ENCODE measurements at places on chromosomes 11 and 22. TPM values are rescaled to one million over a fixed set of nuclear protein-coding genes. Genes with fewer than 3 reads are reported as not detected.

PHOX2A gene
- total RNA-seq = not detected

WEE1 gene
- 61.2 TPM for total RNA-seq

SYT7 gene
- total RNA-seq = 0.23 TPM

CD6 gene
- 0.23 TPM for total RNA-seq

H19 gene
- total RNA-seq = 11.8 TPM

DNA sequence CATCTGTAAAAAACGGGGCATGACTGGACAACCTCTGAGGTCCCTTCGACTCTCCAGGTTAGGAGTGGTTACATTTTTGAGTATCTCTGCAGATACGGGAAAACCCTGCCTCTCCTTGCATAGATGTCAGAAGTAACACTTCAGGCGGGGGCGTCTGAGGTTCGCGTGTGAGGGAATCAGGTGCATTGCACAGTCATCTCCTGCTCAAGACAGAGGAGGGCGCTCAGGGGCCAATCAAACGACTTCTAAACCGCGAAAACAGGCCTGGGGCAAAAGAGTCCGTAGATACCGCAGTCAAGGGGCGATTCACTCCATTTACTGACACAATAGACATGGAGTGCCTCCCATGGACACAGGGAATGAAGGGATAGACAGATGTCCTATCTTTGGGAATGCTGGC lies 31.7 kb downstream of the KIRREL3 start:
- no peak for DNase-seq

DNA sequence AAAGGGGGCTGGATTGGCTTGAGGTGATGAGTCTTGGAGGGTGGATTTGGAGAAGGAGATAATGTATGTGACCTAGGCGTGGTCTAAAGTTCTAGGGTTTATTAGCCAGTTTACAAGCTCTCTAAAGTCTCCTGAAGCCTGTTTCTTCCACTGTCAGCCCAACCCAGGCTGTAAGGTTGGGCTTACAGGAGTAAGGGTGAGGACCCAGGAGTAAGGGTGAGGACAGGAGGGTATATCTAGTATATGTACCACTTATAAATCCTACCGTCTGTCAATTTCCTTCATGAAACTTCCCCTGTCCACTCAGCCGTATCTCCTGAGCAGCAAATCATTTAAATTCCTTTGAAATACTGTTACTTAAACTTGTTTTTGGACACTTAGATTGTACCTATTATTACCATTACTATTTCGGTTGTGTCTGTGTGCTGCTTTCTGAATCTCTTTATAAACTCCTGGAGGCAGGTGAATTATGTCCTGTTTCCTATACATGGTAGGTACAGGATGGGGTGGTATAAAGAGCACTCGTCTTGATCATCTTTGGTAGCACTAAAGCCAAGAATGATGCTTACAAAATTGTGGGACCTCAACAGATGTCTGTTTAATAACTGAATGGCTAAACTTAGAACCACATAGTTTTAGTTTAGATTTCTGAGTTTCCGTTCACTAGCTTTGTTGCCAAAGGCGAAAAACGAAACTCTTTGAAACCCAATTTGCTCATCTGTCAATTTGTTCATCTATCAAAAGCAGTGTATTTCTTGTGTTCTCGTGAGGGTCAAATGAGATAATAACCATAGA lies 192.0 kb downstream of the GRIK4 start:
- no peak for DNase-seq

DNA sequence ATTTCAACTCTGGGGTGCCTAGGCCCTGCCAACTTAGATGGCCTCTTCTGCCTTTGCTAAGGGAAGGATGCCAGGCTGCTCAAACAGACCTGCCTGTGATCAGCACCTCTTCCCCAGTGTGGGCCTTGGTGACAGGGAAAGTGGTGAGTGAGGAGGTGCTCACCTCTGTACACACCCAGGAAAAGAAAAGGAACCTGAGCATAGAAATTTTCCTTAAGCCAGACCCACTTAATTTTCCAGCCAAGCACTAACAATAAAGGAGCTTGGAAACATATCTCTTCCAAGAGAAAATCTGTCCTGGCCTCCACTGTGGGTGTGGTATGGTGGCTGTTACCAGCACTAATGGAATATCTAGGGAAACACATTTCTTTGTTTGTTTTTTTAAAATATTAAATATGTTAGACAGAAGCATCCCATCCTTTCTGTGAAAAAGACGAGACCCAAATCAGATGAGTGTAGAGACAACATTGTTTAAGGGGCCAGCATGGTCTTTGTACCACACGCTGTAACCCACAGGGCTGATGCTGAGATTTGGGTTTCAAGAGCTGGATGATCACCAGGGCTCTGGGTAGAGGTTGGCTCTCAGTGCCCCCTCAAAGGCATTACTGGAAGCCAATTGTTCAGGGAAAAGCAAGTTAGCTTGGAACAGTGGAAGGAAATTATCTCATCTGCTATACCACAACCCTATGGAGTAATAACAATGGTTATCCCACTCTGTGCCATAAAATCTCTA lies 472.2 kb downstream of the INSC start:
- DNase-seq = no peak

GRCh38 chr22:36755316-36755715 lies 20.6 kb downstream of the IFT27 start:
- no peak for DNase-seq

GRCh38 chr11:82907371-82907770 lies 5.8 kb downstream of the DDIAS start:
- no peak for DNase-seq

GRCh38 chr22:17258015-17258787 lies 39.0 kb upstream of the ADA2 start:
- DNase-seq = no peak

DNA sequence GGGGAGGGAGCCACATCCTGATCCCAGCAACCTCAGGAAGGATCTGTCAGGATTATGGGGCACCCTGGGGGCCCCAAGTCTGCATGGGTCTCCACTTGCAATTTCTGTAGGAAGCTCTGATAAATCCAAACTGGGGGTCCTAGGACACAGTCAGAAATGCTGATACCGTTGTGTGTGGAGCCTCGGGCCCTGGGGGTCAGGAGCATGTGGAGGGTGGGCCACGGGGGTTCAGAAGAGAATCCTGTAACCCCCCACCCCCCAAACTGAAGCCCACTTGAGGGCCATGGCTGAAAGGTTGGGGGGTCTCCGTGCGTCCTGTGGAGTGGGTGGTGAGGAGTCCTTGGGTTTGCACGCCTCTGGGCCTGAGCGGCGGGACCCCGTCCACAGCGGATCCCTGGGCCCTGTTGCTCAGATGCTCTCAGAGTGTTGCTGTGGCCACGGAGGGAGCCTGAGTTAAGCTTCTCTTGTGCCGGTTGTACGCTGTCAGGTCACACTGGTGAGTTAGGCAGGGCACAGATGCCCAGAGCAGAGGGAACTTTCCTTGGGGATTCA lies 72.2 kb downstream of the LRP5 start:
- no peak for DNase-seq

DNA sequence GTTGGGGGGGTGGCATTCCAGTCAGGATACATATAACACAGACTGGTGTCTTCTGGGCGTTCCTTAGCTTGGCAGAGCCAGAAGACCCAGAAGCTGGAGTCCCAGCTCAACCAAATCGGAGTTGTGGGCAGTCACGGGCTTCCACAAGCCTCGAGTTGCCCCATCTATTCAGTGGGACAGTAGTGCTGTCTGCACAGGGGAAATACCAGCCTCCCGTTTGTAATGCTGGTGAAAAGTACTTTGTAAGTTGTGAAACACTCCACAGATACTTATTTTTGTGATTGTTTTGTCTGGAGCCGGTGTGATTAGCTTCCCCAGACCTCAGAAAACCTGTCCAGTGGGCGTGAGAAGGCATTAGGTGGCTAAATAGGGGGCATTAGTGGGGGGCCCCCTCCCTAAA lies 13.6 kb downstream of the DGKZ start:
- DNase-seq = no peak

DNA sequence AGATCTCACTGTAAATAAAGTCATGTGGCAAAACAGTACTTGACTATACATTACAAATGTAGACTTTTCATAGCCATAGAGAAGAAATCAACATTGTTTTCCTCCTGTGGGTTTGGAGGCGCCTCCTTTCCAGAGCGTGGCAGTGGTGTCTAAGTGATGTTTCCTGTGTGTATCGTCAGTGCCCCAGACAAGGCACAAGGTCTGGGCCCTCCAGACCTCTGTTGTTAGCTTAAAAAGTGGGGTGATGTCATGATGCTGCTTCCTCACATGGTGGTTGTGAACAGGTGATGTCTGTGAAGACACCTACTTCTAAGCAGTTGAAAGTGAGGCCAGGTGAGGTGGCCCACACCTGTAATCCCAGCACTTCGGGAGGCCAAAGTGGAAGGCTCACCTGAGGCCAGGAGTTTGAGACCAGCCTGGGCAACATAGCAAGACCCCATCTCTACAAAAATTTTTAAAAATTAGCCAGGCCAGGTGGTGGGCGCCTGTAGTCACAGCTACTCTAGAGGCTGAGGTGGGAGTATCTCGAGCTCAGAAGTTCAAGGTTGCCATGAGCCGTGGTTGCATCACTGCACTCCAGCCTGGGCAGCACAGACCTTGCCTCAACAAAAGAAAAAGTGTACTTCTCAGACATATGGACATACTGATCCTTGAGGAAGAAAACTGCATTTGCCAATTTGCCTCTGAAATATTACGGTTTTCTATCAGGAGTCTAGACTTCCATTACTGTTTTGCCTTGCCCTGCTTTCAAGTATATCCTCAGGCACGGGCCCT lies 15.7 kb downstream of the NUP50 start:
- no peak for DNase-seq

- DNase-seq = no peak
Observed at GRCh38 chr22:48276994-48277867, 1514.8 kb downstream of the TBC1D22A start.

DNA sequence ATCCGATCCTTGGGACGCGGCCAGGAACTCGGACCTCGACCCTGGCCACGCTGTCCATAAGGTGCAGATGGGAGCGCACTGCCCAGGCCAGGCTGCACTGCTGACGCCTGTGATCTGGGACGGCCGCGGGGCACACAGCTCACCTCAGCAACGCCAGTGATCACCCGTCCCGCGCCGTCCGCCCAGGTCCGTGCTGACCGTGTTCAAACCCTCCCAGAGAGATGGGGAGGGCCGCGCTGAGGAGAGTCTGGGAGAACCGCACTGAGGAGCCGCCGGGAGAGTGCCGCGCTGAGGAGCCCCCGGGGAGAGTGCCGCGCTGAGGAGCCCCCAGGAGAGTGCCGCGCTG lies 636 bp downstream of the KCNQ1OT1 start:
- no peak for DNase-seq

GRCh38 chr11:95144313-95145235 lies 54.9 kb downstream of the ENDOD1 start:
- DNase-seq = no peak

DNA sequence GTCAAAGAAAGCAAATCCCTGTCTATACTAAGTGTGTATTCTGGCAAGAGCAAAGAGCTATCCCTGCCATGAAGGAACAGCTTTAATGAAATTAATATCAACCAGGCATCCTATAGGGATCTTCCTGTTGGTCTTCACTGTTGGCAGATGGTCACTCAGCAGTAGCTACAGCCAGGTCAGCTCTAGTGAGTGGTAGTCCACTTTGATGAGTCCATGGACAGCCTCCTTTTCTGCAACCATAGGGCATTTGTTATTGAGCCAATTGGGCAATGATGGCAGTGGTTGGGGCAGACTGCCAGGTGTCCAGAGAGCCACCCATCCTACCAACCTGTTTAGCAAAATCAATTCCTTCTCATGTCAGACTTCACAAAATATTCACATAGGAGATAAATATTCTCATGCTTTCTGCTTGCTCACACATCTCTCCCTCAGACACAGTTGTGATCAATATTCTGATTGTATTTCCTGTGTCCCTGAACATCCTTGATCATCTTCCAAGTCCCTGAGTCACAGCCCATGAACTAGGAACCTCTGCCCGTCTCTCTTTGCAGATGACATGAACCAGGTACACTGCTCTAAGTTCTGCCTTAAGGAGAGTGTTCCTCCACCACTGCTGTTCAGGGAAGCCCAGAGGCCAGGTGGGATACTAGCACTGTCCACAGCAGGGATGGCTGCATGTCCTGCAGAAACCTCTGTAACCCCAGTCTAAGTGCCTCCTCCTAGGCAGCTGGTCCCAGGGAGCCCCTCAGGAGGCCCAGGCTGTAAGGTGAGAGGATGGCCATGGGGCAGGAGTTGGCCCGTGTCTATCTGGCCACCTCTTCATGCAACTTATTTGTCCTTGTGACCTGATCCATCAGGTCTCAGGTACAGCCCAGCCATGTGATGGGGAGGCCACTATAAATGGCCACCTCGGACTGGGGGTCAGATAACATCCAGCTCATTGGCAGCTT lies 74.2 kb upstream of the IGLL5 start:
- DNase-seq = no peak

- DNase-seq = no peak
Observed at GRCh38 chr22:40364431-40364830, 6.0 kb upstream of the SGSM3 start.

GRCh38 chr11:64921384-64921783 lies 3.1 kb upstream of the PPP2R5B start:
- no peak for DNase-seq

- DNase-seq = no peak
Observed at GRCh38 chr22:46730568-46731245, 7.3 kb downstream of the CERK start.

DNA sequence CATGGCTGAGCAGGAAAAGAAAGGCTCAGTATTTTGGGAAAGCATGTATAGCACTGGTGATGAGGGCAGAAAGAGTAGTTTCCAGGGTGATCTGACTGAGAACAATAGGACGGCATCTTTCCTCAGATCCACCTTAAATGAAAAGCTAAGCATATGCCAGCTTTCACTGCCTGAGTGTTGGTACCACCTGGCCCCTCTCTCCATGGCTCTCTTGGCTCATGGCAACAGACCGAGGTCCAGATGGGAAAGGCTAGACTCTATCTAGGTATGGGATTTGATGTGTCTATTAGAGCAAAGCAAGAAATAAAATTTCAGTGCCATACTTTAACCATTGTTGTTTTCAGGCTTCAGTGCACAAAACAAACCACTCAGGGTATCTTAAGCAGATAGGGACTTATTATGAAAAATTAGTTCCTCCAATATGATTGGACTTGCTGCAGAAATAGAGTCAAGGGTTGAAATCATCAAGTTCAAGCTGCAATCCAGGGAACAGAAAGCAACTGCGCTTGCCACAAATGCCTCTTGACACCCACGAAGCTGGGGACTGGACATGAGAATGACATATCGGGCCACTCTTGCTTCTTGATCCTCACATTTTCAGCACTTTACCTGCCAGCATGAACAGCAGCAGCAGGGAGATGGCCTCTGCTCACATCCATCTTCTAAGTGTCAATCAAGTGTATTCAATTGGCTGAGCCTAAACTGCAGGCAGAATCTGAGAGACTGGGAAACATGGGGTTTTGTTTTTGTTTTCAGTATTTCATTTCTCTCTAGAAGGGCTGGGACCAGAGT lies 64.0 kb upstream of the SNX19 start:
- no peak for DNase-seq

GRCh38 chr11:64296830-64297698 lies 3.1 kb upstream of the CATSPERZ start:
- no peak for DNase-seq

GRCh38 chr11:76577226-76577920 lies 93.2 kb downstream of the LRRC32 start:
- peak; percentile 67 for DNase-seq

Data from epithelial cell of proximal tubule (primary cell).